ENCODE measurements at places on chromosomes 11 and 22. TPM values are rescaled to one million over a fixed set of nuclear protein-coding genes. Genes with fewer than 3 reads are reported as not detected.

The TRPC6 gene
- 4.5 TPM for polyA plus RNA-seq

The FZD4 gene
- polyA plus RNA-seq: 4.0 TPM

The OR2AG1 gene
- polyA plus RNA-seq: not detected

DNA sequence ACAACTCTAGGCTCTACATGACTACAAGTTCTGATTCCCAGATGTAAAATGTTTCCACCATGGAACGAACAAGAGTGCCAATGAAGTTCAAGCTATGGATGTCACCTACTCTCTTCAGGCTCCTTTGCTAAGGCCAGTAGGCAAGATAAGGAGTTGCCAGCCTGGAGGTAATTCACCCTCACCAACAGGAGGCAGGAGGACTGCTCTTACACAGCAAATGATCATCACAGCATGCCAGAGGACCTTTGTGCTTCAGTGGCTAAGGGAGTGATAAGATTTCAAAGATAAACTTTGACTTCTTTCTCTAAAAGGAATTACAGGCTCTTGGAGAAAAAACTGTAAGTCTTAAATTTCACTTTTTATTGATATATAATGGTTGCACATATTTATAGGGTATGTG lies 54.1 kb upstream of the SLC36A4 start:
- H3K27ac ChIP-seq: no peak overlapping the region
- H3K27me3 ChIP-seq: no peaks in the 10 kb centered on the region
- H3K4me1 ChIP-seq: no peaks in the 10 kb centered on the region
- no peak for DNase-seq

The CREB3L1 gene
- polyA plus RNA-seq: 6.9 TPM

DNA sequence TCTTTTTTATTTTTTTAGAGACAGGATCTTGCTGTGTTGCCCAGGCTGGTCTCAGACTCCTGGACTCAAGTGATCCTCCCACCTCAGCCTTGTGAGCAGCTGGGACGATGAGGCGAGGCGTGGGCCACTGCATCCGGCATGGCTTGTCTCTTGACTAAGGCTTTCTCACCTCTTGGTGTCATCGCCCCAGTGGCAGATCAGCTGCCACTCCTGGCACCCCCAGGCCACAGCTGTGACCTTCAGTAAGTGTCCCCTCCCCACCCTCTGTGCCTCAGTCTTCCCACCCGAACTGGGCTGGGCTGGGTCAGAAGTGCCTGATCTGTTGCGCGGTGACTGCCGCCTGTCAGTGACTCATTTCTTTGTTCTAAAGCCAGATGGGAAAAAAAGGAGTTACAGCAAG lies 3.6 kb downstream of the SYNGR1 start:
- no peaks in the 10 kb centered on the region for H3K27me3 ChIP-seq
- H3K27ac ChIP-seq: no peak overlapping the region
- no peak overlapping the region for H3K4me3 ChIP-seq

DNA sequence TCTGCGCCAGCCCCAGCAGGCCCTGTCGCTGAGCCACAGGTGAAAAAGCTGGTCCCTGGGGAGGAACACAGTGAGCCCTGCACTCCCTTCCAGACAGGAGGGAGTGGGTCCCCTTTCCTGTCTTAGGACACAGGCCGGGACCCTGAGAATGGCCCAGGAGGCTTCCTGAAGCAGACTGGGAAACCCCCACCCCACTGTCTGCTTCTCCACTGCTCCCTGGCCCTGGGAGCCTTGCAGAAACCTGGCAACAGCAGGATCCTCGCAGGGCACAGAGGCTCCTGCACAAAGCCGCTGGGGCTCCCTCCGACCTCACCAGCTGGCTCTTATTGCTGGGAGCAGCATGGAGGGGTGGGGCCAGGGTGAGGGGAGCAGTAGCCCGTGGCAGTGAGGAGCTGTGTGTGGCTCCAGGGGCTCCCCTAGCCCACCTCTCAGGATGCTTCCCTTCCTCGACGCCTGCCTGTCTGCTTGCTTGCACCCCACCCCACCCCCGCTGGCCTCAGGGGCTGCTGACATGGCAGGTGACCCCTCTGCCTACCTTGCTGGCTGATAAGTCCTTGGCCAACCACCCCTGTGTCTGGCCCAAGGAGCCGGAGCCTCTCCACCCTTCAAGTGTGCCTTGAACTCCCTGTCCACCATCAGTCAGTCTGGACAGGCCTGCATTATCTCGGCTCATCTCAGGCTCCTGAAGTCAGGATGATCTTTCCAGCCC lies 72.1 kb upstream of the KCNQ1OT1 start:
- H3K36me3 ChIP-seq: no peaks in the 10 kb centered on the region
- no peak overlapping the region for H3K27ac ChIP-seq
- DNase-seq: peak; percentile 69
- no peaks in the 10 kb centered on the region for H3K27me3 ChIP-seq
- H3K4me1 ChIP-seq: no peaks in the 10 kb centered on the region
- no peak overlapping the region for H3K4me3 ChIP-seq

- no peaks in the 10 kb centered on the region for H3K36me3 ChIP-seq
- no peak overlapping the region for H3K27ac ChIP-seq
- H3K4me1 ChIP-seq: no peaks in the 10 kb centered on the region
- no peak for DNase-seq
- no peak overlapping the region for H3K4me3 ChIP-seq
Measured at GRCh38 chr22:44329179-44329796, 16.5 kb upstream of the SHISAL1 start.

DNA sequence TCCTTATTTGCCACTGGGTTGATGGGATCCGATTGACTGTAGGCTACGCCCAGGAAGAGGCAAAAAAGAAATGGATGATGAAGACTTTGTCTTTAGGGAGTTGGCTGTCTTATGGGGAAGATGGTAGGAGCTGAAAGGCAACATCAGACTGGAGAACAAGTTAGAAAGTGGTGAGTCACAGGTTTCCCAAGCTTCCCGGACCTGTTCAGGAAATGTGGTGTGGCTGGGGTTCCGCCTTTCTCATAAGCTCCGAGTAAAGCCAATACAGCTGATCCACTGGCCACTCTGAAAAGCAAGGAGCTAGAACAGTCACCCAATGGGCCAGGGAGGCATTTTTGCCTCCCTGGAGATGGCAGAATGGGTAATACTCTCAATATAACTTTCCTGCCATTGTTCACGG lies 194.5 kb downstream of the SNX19 start:
- peaks cover 2% of the 10 kb centered on the region for H3K4me1 ChIP-seq
- H3K4me3 ChIP-seq: no peak overlapping the region
- no peak for DNase-seq
- no peaks in the 10 kb centered on the region for H3K27me3 ChIP-seq

The APOBEC3F gene
- 9.5 TPM for polyA plus RNA-seq

- no peaks in the 10 kb centered on the region for H3K4me1 ChIP-seq
- no peak overlapping the region for H3K4me3 ChIP-seq
- H3K27me3 ChIP-seq: no peaks in the 10 kb centered on the region
Measured at GRCh38 chr22:32926600-32926999, 125.1 kb downstream of the TIMP3 start.

DNA sequence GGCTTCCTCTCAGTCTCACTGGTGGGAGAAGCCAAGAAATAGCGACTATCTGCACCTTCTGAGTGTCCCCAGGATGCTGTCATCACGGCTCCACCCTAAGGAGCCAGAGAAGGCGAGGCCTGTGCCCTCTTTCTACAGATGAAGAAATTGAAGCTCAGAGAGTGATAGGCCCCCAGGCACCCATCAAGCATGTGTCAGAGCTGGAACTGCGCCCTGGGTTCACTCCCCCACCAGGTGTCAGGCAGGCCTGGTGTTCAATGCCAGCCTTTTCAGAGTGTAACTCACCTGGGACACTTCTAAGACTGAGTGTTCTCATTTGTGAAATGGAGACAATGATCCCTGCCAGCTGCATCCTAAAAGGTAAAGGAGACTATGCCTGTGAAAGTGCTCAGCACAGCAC lies 127.3 kb upstream of the SEZ6L start:
- no peak for DNase-seq
- H3K27me3 ChIP-seq: no peaks in the 10 kb centered on the region
- no peaks in the 10 kb centered on the region for H3K4me1 ChIP-seq
- no peak overlapping the region for H3K4me3 ChIP-seq

DNA sequence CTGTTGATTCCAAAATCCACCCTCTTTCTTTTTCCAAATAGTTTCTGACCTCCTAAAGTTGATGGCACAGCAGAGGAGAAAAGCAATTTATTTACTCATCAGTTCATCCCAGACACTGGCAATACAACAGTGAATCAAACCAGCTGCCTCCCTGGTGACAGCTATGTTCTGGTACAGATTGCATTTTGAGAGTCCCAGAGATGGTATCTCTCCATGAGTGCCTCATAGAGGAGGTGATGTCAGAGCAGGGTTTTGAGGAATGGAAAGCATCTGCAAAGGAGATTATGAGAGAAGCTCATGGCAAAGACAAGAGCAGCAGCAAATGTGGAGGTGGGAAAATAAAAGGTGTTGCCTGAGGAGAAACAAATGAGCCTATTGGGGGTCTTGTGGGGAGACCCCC lies 377.2 kb downstream of the MN1 start:
- no peaks in the 10 kb centered on the region for H3K27me3 ChIP-seq
- DNase-seq: no peak
- H3K4me1 ChIP-seq: no peaks in the 10 kb centered on the region
- no peaks in the 10 kb centered on the region for H3K36me3 ChIP-seq
- H3K27ac ChIP-seq: no peak overlapping the region

The CRYBA4 gene
- polyA plus RNA-seq: not detected

DNA sequence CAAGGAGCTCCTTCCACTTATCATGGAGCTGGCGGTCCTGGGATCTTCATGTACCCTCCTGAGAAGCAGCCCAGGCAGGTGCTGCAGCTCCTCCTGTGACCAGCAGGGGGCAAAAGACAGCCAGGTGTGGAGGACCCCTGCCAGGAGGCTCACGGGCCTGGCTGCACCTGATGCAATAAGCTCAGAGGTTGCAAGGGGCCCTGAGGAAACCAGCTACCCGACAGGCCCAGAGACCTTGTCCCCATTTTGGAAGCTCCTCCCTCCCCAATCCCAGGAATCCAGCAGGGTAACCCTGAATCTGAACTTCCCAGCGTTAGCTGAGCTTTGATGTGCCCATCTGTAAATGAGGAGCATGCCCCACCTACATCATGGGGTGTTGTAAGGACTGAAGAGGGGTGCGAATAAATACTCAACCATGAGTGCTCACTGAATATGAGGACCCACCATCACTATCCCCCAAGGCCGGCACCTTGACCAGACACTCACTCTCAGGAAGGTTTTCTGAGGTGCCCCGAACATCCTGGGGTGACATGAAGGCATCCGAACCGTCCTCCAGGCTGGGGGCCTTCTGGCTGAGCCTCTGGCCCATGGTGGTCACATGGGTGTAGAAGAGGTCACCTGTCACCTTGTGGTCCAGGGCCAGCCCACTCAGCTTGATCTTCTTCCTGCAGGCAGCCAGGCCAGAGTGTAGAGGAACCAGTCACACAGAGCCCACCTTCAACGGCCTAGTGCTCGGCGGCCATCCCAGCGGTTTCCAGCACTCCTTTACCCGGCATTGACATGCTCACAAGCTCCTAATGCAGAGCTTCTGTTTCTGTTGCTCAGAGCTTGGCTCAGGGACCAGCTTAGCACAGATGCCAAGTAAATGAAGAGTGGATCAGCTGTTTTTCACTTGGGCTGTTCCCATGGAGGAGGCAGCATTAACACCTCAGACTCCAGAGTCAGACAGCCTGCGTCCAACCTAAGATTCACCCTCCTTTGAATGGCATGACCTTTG lies 21.7 kb downstream of the SLC43A1 start:
- no peak overlapping the region for H3K4me3 ChIP-seq
- no peaks in the 10 kb centered on the region for H3K27me3 ChIP-seq
- no peak overlapping the region for H3K27ac ChIP-seq
- no peaks in the 10 kb centered on the region for H3K36me3 ChIP-seq

- no peak overlapping the region for H3K27ac ChIP-seq
- H3K4me3 ChIP-seq: no peak overlapping the region
- no peaks in the 10 kb centered on the region for H3K4me1 ChIP-seq
- DNase-seq: no peak
Measured at GRCh38 chr11:80240245-80240644, 799.4 kb upstream of the TENM4 start.

DNA sequence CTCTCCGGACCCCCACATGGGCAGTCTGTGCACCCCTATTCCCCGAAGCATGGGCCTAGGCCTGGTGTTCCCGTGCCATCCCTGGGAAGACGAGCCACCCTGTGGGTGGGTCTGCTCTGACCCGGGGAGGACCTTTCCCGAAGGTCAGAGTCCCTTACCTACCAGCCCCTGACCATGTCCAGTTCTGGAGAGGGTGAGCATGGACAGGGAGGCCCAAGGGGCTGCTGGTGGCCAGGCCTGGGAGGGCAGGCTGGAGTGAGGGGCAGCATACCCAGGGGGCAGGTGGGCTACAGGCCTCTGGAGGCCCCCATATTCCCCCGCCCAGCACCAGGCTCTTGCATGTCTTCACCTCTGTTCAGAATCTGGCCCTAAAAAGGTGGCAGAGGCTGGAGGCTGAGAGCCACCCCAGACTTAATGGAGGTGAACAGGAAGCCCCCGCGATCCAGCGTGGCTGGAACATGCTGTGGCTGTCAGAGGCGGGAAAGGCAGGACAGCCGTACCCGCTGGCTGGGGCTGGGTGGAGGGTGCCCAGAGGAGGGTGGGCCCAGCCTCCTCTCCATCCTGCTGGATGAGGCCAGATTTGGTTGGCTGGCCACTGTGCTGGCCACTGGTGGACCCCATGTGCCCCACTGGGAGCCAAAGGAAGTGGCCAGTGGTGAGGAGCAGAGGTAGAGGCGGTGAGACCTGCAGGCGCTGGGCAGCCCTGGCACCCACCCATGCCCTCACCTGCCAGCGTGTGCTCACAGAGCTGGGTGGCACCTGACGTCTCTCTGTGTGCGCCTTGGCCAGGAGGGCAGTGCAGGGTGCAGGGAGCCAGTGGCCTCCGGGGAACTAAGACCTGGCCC lies 11.2 kb upstream of the SYT8 start:
- H3K4me3 ChIP-seq: no peak overlapping the region
- no peak for DNase-seq
- H3K27ac ChIP-seq: no peak overlapping the region
- H3K27me3 ChIP-seq: no peaks in the 10 kb centered on the region

GRCh38 chr22:45594123-45594941 lies 77.3 kb upstream of the ATXN10 start:
- H3K4me3 ChIP-seq: no peak overlapping the region
- no peaks in the 10 kb centered on the region for H3K4me1 ChIP-seq
- DNase-seq: no peak
- no peak overlapping the region for H3K27ac ChIP-seq

Measured in aorta (tissue), 5 donors.